ENCODE measurements at places on chromosomes 13 and 19.

DNA sequence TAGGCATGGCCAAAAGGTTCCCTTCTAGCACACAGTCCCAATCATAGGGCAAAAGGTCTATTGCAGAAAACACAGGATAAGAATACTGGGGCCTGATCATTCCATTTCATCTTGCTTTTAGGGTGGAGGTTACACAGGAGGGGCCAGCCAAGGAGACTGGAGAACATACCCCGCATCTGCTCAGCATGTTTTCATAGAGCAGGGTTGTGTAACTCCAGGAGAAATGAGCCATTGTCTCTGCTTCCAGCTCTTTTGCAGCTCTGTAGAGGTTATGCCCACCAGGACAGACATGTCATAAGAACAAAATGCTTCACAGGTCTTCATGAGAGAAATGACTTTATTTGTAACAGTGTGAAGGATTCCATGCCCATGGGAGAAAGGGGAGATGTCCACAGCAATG lies 742.8 kb downstream of the DACH1 start:
- DNase-seq: no peak

DNA sequence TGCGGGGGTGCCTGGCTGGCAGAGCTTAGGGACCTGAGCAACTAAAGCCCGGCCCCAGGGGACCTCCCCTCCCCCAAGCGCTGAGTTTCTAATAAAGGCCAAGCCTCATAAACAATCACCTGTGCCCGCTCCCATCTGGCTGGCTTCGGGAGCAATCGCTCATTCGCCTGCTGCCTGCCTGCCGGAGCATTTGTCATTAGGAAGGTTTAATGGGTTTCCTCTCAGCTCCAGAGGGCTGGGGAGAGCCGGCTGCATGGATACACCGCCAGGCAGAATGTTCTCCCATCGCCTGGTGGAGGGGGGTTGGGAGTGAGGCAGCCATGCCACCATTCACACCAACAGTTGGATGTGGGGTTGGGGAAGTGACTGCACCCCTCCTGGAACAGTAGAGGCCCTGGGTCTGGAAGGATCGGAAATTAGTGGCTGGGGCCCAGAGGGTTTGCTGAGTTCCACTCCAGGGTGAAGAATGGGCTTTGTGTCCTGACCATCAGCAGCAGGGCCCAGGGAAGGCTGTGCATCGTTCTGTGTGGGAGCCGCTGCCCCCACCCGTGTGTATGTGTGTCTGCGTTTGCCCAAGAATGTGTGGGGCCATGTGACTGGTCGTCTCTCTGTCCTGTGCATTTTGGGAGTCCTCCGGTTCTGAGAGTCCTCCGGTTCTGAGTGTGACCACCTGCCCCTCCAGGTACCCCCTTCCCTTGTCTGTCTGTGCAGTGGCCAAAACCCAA lies 15.3 kb downstream of the PIN1 start:
- no peak for DNase-seq

DNA sequence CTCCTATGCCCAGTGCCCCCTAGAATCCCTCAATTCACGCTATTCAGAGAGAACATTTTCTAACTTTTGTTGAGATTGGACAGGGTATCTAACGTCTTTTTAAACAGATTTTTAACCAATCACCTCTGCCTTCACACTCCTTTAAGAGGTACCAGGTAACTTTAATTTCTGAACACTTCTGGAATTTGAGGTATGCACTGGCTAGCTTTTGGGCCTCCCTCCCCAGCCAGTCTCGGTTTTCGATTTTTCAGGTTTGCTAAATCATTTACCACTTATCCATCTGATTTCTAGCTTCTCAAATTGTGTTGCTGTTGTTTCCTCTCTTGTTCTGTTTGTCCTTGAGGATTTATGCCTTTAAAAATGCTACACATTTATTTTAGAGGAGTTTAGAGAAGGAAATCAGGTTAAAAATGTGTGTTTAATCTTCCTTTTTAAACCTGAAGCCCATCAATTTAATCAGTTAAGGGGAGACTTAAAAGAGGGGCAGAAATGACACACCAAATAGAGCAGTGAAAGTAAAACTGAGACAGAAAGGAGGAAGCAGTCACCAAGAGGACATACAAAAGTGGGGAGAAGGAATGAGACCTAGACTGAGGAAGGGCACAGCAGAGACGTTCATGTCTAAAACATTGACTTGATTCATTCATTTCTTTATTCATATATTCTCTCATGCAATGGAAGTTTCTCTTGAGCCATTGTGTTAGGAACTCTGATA lies 139.6 kb upstream of the HTR2A start:
- no peak for DNase-seq

DNA sequence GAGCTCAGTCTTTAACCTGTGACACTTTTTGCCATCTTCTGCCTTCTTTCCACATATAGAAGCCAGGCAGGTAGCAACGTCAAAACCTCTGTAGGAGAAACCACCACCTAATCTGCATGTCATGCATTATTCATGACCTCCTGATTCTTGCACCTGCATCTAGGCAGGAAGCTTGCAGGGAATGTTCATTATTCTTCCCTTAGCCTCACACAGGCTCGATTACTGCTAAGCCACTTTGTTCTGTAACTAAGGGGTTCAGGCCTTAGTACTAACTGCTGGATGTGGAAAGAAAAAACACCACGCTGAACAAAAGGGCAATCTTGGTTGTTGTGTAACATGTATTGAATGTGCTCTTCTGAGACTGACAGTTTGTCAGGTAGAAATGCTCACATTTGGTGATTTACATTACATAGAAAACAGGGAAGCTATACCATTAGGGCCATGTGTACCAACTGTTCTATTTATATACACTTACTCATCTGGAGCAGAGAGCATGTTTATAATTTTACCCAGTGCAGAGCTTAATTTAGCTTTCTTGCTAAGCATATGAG lies 366.9 kb downstream of the KLF12 start:
- no peak for DNase-seq

DNA sequence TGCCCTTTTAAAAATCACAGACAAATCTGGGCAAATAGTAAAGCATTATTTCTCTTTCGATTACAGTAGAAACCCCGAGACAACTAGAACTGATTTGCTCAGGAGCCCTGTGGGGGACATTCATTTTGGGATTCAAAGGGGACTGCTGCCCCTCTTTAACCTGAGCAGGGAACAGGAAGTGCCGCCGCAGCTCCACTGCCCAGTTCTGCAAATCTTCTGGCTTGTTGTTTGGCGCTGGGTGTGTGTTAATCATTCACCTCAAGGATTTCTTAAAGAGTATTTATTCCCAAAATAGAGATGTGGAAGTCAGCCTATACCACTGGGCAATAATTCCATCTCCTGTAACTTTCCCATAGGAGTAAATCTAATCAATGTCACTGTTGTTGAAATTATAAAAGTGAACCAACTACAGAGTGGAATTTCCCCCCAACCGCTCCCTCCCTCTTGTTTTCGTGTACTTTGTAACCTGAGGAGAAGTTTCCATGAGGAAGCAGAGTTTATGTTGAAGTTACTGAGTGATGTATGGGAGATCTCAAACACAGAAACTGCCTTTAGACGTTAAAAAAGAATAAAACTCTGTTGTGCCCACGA lies 515.8 kb downstream of the KLF12 start:
- DNase-seq: no peak

GRCh38 chr13:98613591-98613990 lies 36.7 kb upstream of the STK24 start:
- no peak for DNase-seq

DNA sequence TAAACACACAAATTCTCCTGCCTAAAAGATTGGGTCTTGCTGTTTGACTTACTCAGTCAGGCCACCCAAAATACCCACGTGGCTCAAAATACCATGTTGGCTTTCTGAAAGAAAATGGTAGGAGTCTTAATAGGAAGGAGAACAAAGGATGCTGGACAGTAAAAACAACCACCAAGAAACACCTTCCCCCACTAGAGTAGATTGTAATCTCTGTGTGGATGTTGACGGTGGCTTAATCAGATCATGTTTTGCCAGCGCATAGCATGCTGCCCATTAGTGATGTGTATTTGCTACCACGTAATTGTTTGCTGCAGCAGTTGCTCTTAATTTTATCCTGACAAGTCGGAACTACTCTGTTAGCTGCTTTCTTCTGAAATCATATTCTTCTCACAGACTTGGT lies 1229.3 kb upstream of the SLC10A2 start:
- no peak for DNase-seq

DNA sequence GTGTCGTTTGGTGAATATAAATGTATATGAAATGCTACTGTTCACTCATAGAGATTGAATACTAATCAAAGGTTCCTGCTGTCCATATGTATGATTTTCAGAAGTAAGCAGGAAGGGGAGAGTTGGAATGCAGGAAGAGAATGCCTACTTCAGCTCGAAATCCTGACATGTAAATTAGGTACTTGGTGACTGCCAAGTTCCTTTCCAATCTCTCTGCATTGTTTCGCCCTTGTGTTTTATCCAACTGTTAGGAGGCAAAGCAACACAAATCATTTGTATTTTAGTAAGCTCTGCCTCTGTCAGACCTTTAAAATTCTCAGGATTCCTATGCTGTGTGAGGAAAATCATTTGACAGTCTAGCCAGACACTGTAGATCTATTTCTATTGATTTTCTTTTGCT lies 9.0 kb downstream of the STARD13 start:
- no peak for DNase-seq

GRCh38 chr13:42644841-42645240 lies 70.9 kb downstream of the TNFSF11 start:
- no peak for DNase-seq

GRCh38 chr19:294946-295686 lies 3.9 kb upstream of the PLPP2 start:
- DNase-seq: peak; percentile 13

DNA sequence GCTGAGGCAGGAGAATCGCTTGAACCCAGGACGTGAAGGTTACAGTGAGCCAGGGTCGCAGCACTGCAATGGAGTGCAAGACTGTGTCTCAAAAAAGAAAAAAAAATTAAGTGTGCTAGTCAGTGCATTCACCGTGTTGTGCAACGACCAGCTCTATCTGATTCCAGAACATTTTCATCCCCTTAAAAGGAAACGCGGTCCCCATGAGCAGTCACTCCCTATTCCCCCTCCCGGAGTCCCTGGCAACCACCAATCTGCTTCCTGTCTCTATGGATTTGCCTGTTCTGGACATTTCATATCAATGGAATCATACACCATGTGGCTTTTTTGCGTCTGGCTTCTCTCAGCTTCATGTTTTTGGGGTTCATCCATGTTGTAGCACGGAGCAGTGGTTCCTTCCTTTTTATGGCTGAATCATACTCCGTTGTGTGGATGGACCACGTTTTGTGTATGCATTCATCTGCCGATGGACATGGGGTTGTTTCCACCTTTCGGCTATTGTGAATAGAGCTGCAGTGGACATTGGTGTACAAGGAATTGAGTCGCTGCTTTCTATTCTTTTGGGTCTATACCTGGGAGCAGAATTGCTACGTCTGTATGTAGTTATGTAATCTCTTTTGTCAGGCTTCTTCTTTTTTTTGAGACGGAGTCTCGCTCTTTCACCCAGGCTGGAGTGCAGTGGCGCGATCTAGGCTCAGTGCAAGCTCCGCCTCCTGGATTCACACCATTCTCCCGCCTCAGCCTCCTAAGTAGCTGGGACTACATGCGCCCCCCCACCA lies 19.8 kb downstream of the MYO9B start:
- DNase-seq: no peak

DNA sequence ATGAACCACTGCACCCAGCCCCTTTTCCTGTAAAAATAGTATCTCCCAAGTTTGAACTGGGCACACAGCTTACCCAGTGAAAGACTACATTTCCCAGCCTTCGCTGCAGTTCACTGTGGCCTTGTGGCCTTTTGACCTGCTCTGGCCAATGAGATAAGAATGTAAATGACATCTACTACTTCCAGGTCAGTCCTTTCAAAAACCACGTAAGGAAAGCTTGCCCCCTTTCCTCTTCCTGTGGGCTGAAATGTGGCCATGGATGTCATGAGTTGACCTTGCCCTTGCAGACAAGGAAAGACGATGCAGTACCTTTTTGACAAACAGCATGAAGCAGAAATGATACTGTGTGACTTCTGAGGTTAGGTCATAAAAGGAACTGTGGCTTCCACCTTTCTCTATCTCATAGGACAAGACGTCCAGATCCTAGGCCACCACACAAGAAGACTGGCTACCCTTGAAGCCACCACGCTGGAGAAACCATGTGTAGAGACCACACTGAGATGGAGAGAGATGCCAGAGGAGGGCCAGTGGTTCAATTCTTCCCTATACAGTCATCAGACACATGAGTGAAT lies 19.9 kb downstream of the ACER1 start:
- no peak for DNase-seq

DNA sequence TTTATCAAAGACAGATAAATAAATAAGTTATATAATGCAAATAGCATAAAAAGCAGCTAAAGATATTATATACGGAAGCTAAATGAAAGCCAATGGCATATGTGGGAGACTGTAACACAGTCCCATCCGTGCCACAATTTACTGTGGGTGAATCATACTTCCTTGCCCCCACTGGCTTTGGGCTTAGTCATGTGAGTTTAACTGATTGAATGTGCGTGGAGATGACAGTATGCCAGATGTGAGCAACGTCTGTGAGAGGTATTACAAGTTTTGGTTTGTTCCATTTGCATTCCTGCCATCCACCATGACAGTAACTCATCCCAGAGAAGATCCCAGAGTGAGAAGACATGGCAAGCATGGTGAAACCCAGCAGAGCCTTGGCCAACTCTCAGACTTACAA lies 340.0 kb downstream of the SUCLA2 start:
- no peak for DNase-seq

GRCh38 chr13:46475541-46475991 lies 77.4 kb upstream of the LRCH1 start:
- DNase-seq: no peak

DNA sequence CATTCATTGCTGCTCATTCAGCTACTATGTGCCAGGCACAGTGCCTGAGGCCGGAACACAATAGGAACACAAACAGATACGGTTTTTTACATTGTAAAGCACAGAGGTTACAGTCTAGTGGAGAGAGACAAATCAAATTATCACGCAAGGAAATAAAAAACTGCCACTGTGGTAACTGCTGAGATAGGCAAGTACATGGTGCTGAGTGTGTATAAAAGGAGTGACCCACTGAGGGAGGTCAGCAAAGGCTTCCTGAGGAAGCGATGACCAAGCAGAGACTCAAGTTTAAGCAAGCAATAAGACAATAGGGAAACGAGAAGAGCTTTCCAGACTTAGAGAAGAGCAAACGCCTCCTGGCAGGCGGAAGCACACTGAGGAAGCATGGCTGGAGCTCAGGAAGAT lies 56.4 kb downstream of the NUFIP1 start:
- DNase-seq: no peak

GRCh38 chr19:8108560-8109445 lies 40.6 kb downstream of the FBN3 start:
- DNase-seq: no peak

Data from activated CD4-positive, CD25-positive, alpha-beta regulatory T cell (primary cell).